ENCODE measurements at places on chromosomes 3 and 15. TPM values are rescaled to one million over a fixed set of nuclear protein-coding genes. Genes with fewer than 3 reads are reported as not detected.
A peak's percentile ranks its signal among the peaks of the same experiment; 100 is the strongest.

GRCh38 chr3:11300970-11301369 lies 28.8 kb downstream of the ATG7 start:
- no peaks in the 10 kb centered on the region for H3K36me3 ChIP-seq
- no peaks in the 10 kb centered on the region for H3K4me1 ChIP-seq
- no peak overlapping the region for H3K4me3 ChIP-seq
- H3K27ac ChIP-seq, result no peak overlapping the region
- no peak for DNase-seq
- peaks cover 2% of the 10 kb centered on the region for H3K27me3 ChIP-seq

GRCh38 chr3:63251499-63251898 lies 26.6 kb upstream of the SYNPR start:
- no peaks in the 10 kb centered on the region for H3K4me1 ChIP-seq
- H3K27ac ChIP-seq, result no peak overlapping the region
- H3K36me3 ChIP-seq, result no peaks in the 10 kb centered on the region
- H3K4me3 ChIP-seq, result no peak overlapping the region
- no peak for DNase-seq

Gene HRG
- total RNA-seq, result 0.15 TPM

GRCh38 chr3:192862408-192863090 lies 55.1 kb downstream of the MB21D2 start:
- H3K27ac ChIP-seq, result no peak overlapping the region
- H3K27me3 ChIP-seq, result no peaks in the 10 kb centered on the region
- peaks cover 8% of the 10 kb centered on the region for H3K4me1 ChIP-seq
- H3K4me3 ChIP-seq, result no peak overlapping the region

Gene TUSC7
- not detected for total RNA-seq

Gene CFAP91
- 5.4 TPM for total RNA-seq

DNA sequence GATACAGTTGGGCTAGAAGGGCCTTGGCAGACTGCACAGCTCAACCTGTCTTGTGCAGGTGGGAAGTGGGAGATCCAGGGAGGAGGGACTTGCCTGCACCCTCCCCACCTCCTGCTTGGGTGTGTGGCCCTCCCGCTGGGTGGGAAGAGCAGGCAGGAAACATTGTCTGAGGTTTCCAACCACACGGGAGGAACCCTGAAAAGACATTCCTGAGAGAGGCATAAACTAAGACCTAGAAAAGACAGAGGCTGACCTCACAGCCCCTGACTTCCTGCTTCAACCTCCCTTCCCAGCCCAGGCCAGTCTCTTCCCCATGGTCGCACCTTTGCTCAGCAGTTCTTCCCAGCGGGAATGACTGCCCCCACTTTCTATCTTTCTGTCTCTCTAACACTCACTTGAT lies 46.3 kb upstream of the INSYN1 start:
- no peak overlapping the region for H3K27ac ChIP-seq
- no peak for DNase-seq
- H3K36me3 ChIP-seq, result no peaks in the 10 kb centered on the region

GRCh38 chr15:45199136-45199810 lies 11.5 kb upstream of the SHF start:
- H3K36me3 ChIP-seq, result no peaks in the 10 kb centered on the region
- DNase-seq, result no peak
- peak overlapping the region; percentile 100 for H3K4me3 ChIP-seq
- no peak overlapping the region for H3K27ac ChIP-seq
- no peaks in the 10 kb centered on the region for H3K4me1 ChIP-seq

- no peak for DNase-seq
- no peak overlapping the region for H3K27ac ChIP-seq
Observed at GRCh38 chr3:97990624-97991292, 18.5 kb upstream of the RIOX2 start.

DNA sequence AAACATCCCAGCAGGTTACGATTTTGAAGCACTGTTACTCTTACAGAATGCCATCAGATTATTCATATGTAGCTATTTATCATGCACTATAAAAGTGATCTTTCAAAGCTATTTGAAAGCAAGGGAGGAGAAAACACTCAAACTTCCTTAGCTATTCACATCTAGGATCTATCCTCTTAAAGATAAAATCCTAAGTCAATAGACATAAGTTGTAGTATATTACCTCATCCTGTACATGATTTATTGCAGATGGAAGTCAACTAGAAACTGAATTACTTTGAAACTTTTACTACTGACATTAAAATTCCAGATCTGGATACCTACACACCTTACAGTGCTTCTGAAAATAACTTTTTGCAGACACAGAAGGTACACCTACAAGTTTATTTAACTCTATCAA lies 197.2 kb downstream of the MEIS2 start:
- no peak overlapping the region for H3K27ac ChIP-seq
- no peaks in the 10 kb centered on the region for H3K27me3 ChIP-seq
- no peak overlapping the region for H3K4me3 ChIP-seq
- DNase-seq, result no peak
- peaks cover 27% of the 10 kb centered on the region for H3K4me1 ChIP-seq
- no peaks in the 10 kb centered on the region for H3K36me3 ChIP-seq

Gene ADCY5
- 18.5 TPM for total RNA-seq

- no peaks in the 10 kb centered on the region for H3K27me3 ChIP-seq
- no peak for DNase-seq
- no peaks in the 10 kb centered on the region for H3K4me1 ChIP-seq
- H3K36me3 ChIP-seq, result no peaks in the 10 kb centered on the region
- no peak overlapping the region for H3K4me3 ChIP-seq
- H3K27ac ChIP-seq, result no peak overlapping the region
Observed at GRCh38 chr15:76149291-76149915, 89.6 kb downstream of the TMEM266 start.

DNA sequence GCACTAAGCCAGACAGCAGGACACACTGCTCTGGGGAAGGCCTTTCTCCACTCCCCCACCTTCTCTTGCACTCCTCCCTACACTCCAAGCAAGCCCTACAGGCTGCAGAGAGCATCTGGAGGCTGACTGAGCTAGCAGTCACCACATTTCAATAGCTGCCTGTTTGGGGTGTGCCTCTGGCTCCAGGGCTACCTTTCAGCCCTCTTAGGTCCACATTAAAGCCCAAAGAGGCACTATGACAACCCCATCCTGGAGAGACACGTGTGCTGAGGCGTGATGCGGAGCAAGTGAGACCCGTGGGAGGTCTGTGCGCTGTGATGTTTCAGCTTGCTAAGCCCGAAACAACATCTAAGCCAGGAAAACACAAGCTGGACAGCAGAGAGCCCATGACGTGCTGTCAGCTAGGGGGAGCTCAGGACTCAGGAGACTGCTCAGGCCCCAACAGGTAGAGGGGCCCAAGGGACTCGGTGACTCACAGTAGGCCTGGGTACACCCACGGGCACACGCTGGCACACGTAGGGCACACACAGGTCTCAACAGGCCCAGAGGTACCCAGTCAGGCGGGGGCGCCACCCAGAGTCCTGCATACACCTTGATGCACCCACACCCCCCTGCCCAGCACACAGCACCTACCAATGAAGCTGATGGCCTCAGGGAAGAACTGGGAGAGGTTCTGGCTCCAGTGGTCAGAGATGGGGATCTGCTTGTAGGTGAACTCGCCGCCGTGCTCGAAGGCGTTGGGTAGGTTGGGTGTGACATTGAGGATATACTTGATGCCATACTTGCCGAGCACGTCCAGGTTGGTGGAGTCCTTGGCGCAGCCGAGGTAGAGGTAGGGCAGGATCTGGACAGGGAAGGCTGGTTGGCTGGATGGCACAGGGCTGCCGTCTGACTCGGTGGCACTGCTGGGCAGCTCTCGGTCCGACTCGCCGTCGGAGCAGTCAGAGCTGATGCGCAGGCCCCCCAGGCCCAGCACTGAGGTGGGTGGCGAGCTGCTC lies 2.8 kb downstream of the DUSP7 start:
- no peak for DNase-seq
- 0 out of 2 replicates have a peak overlapping the region, but pooled peaks have one; percentile 23 for H3K27ac ChIP-seq
- H3K4me3 ChIP-seq, result no peak overlapping the region
- H3K4me1 ChIP-seq, result peaks cover 18% of the 10 kb centered on the region
- peaks cover 9% of the 10 kb centered on the region for H3K36me3 ChIP-seq
- H3K27me3 ChIP-seq, result peaks cover 7% of the 10 kb centered on the region

DNA sequence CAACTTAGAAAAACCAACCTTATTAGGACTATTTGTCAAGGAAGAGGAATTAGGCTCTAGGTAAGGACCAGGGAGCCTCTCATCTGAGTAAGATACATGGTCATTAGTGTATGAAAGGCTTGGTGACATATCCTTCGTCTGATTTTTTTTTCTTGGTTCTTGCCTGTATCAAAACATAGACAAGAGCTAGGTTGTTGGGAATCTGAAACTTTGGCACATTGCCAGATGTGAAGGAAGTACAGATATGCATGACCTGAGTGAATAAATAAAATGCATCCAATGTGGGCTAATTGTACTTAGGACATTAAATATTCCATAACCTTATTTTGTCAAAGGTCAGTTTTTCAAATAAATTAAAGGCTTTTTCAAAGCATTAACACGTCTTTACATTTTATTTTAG lies 151.8 kb downstream of the SYNPR start:
- H3K4me1 ChIP-seq, result no peaks in the 10 kb centered on the region
- H3K36me3 ChIP-seq, result no peaks in the 10 kb centered on the region
- no peak overlapping the region for H3K4me3 ChIP-seq
- DNase-seq, result no peak

Gene NOX5
- not detected for total RNA-seq

Gene MED12L
- 24.0 TPM for total RNA-seq

- H3K27me3 ChIP-seq, result no peaks in the 10 kb centered on the region
- H3K4me1 ChIP-seq, result no peaks in the 10 kb centered on the region
- DNase-seq, result no peak
- H3K27ac ChIP-seq, result no peak overlapping the region
- no peak overlapping the region for H3K4me3 ChIP-seq
Observed at GRCh38 chr15:34332553-34333120, 4.9 kb downstream of the SLC12A6 start.

- no peaks in the 10 kb centered on the region for H3K27me3 ChIP-seq
- no peak overlapping the region for H3K4me3 ChIP-seq
Observed at GRCh38 chr15:94203306-94203705, 28.1 kb upstream of the MCTP2 start.

Gene CXCR6
- not detected for total RNA-seq

- no peaks in the 10 kb centered on the region for H3K4me1 ChIP-seq
- H3K27ac ChIP-seq, result no peak overlapping the region
- H3K4me3 ChIP-seq, result no peak overlapping the region
- no peak for DNase-seq
- H3K36me3 ChIP-seq, result no peaks in the 10 kb centered on the region
Observed at GRCh38 chr3:138202945-138203701, 16.0 kb downstream of the ARMC8 start.

Gene TMC3
- not detected for total RNA-seq

DNA sequence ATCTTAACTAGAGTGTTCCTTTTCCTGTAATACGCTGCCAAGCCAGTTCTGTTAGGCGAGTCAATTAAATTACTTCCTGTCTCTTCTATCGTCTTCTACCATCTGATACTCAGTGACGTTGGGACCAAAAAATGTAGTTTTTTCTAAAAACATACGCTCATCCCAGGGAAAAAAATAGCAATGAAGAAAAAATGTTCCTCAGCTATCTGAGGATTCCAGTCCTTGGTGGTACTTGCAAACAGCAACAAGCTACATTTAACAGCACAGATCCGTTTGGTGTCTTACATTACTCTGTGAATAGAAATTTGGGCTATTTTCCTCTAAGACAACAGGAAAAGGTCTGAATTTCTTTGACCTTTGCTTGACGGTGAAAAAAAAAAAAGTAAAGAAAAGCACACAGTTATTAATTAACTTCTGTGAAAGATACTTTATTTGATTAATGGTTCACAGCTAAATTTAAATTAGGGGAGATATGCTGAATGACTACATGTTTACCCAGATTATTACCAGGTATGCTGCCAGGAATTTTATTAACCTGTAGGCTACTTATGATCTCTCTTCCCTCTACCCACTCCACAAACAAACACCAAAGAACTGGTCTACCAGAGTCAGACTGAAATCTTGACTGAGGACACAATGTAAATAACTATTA lies 254.4 kb upstream of the ZPLD1 start:
- H3K4me1 ChIP-seq, result peaks cover 6% of the 10 kb centered on the region
- H3K27me3 ChIP-seq, result no peaks in the 10 kb centered on the region
- no peak for DNase-seq

Gene FBXL22
- total RNA-seq, result 0.54 TPM

Gene ACAN
- total RNA-seq, result 0.71 TPM

Gene P2RY12
- total RNA-seq, result not detected

- no peaks in the 10 kb centered on the region for H3K36me3 ChIP-seq
- no peak for DNase-seq
- H3K27ac ChIP-seq, result no peak overlapping the region
- H3K27me3 ChIP-seq, result no peaks in the 10 kb centered on the region
- peaks cover 11% of the 10 kb centered on the region for H3K4me1 ChIP-seq
Observed at GRCh38 chr3:189303584-189303983, 131.8 kb downstream of the TPRG1 start.

DNA sequence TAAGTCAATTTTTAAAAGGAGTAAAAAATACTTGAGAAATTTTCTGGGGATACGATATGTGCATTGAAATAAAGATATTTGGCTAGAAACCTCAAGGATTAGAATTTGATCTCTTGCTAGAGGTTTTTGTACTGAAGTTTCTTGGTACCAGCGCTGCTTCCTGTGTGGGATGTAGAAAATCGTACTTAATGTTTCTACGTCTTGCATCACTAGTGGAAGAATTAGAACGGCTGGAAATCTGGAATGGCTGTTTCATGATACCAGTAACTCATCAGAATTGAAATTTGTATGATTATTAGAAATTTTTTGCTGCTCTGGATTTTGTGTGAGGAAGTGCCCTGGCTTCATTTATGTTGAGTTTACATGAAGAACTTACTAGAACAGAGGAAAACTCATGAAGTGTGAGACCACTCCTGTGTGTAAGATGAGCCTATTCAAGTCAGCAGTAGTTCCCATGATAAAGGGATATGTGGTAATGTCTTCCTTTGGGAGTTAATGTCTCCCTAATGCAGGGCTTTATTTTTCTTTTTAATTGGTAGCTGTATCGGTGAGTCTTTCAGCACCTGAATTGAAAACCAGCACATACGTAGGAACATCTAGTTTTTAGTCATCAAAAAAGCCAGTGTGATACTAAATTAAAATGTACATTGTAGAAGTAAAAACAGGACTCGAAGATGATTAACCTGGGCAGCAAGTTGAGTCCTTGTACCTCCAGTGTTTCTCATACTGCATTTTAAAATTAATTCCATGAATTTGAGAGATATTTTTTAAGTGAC lies 3.2 kb downstream of the KBTBD8 start:
- H3K27me3 ChIP-seq, result no peaks in the 10 kb centered on the region
- no peak overlapping the region for H3K4me3 ChIP-seq
- H3K4me1 ChIP-seq, result no peaks in the 10 kb centered on the region
- DNase-seq, result no peak
- no peak overlapping the region for H3K27ac ChIP-seq
- H3K36me3 ChIP-seq, result peaks cover 8% of the 10 kb centered on the region

DNA sequence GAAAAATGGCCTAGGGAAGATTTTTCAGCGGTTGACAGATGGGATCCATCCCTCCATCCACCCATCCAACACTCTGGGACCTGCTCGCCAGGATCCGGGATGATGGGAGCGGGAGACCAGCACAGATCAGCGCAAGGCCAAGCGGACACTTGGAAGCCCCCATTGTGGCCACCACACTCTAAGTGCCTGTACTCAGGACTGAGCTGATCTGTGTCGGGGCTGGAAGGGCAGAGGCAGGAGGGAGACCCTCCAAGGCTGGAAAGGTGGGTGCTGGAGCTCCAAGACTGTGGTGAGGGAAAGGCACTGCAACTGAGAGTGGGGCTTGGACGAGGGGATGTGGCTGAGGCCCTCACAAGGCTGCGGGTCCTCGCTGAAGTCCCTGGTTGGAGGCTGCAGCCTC lies 91.8 kb upstream of the TRPM1 start:
- DNase-seq, result no peak
- no peaks in the 10 kb centered on the region for H3K27me3 ChIP-seq
- no peaks in the 10 kb centered on the region for H3K4me1 ChIP-seq
- no peak overlapping the region for H3K4me3 ChIP-seq

Gene KCNAB1
- 2.4 TPM for total RNA-seq

Gene SPTBN5
- 0.84 TPM for total RNA-seq

GRCh38 chr3:72597756-72598195 lies 250.5 kb downstream of the SHQ1 start:
- H3K36me3 ChIP-seq, result no peaks in the 10 kb centered on the region
- H3K27ac ChIP-seq, result no peak overlapping the region
- H3K4me3 ChIP-seq, result no peak overlapping the region
- no peak for DNase-seq
- H3K27me3 ChIP-seq, result no peaks in the 10 kb centered on the region
